ENCODE measurements at places on chromosomes 4 and X. TPM values are rescaled to one million over a fixed set of nuclear protein-coding genes. Genes with fewer than 3 reads are reported as not detected.

DNA sequence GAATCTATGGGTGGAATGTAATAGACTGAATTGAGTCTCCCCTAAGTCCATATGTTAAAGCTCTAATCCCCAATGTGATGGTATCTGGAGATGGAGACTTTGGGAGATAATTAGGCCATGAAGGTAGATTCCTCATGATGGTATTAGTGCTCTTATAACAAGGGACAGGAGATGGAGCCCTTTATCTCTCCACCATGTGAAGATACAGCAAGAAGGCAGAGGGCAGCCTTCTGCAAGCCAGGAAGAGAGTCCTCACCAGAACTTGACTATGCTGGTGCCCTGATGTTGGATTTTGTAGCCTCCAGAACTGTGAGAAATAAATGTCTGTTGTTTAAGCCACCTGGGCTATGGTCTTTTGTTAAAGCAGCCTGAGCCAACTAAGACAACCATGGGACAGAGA lies 76.4 kb upstream of the F8A3 start:
- no peak overlapping the region for H3K27ac ChIP-seq
- H3K4me1 ChIP-seq, result no peaks in the 10 kb centered on the region
- no peaks in the 10 kb centered on the region for H3K27me3 ChIP-seq
- H3K36me3 ChIP-seq, result no peaks in the 10 kb centered on the region

DNA sequence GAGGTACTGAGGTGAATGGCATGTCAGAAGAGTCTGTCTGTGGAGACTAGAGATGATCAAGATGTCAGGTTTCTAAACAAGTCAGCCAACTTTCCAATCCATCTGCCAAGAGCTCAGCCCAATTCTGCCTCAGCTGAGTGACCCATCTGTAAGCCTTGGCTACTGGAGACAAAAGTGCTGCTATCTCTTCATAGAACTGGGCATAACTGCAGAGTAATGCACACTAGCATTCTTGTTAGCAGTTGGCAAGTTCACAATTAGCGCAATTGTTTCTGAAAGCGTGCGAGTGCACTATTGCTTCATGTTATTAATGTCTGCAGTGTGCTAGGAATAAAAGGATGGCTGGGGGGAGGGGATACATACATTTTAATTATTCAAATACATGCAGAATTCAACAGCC lies 32.9 kb upstream of the SH3D19 start:
- no peak for DNase-seq
- H3K4me3 ChIP-seq, result no peak overlapping the region
- H3K27ac ChIP-seq, result no peak overlapping the region
- H3K36me3 ChIP-seq, result no peaks in the 10 kb centered on the region
- H3K4me1 ChIP-seq, result peaks cover 6% of the 10 kb centered on the region

GRCh38 chr4:3639613-3640586 lies 107.7 kb upstream of the LRPAP1 start:
- no peak overlapping the region for H3K27ac ChIP-seq
- DNase-seq, result no peak
- no peak overlapping the region for H3K4me3 ChIP-seq
- H3K4me1 ChIP-seq, result no peaks in the 10 kb centered on the region
- no peaks in the 10 kb centered on the region for H3K27me3 ChIP-seq
- H3K36me3 ChIP-seq, result no peaks in the 10 kb centered on the region

Gene MAGEB10
- not detected for total RNA-seq

DNA sequence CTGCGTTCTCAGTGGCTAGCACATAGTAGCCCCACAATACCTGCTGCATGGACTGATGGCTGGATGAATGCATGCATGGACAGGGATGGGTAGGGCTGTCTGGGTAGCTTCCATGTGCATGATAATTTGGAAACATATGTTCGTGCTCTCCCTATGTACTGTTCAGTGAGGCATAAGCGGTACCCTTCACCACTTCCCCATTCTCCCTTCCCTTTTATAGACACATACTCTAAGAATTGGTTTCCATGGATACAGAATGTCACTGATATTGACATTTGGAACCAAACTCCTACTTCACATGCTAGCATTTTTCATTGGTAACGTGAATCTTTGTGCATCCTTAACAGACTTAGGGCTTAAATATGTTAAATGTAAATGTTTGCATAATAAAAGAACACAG lies 20.4 kb downstream of the USP46 start:
- H3K27me3 ChIP-seq, result no peaks in the 10 kb centered on the region
- peaks cover 10% of the 10 kb centered on the region for H3K4me1 ChIP-seq
- H3K36me3 ChIP-seq, result no peaks in the 10 kb centered on the region
- no peak overlapping the region for H3K27ac ChIP-seq
- DNase-seq, result no peak

Gene CHRDL1
- 57.8 TPM for total RNA-seq

Gene NUDT10
- total RNA-seq, result not detected

Gene TMEM31
- not detected for total RNA-seq
